Cerebellar nuclear complex (tissue), 1 donor: ENCODE measurements at places on chromosomes 12 and 14.

DNA sequence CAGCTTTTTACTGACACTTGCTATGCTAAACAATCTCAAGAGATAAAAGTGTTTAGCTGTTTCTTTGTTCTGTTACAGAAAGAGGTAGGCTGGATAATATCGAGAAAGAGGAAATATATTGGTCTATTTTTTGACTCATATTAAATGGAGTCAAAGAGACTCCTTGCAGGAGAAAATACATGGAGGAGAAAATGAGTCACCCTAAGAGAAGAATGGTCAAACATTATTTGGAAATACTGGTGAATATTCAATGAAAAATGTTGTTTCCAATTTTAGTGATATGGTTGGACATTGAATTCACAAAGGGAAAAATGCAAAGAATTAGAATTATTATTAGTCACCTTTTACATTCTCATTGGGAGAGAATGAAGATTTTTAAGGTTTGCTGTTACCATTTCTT lies 3.2 kb downstream of the KCNJ8 start:
- no peak for DNase-seq

- DNase-seq = no peak
Measured at GRCh38 chr14:100350276-100350926, 27.3 kb downstream of the SLC25A47 start.

DNA sequence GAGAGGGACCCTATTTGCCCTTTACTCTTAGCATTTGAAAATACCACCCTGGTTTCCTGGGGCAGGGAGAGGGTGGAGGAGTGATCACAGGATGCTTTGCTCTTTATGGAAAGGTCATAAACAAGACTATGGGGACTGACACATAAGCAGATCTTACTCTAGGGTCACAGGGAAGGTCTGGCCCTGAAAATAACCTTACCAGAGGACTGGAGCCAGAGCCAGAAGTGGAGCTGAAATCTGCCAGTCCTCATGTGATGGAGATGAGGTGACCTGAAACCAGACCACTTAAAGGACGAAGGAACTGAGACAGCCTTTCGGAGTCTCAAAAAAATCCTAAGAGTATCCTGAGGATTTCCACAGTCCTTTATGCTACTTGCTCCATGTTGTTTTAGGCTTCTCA lies 12.4 kb downstream of the PFKM start:
- DNase-seq = no peak

DNA sequence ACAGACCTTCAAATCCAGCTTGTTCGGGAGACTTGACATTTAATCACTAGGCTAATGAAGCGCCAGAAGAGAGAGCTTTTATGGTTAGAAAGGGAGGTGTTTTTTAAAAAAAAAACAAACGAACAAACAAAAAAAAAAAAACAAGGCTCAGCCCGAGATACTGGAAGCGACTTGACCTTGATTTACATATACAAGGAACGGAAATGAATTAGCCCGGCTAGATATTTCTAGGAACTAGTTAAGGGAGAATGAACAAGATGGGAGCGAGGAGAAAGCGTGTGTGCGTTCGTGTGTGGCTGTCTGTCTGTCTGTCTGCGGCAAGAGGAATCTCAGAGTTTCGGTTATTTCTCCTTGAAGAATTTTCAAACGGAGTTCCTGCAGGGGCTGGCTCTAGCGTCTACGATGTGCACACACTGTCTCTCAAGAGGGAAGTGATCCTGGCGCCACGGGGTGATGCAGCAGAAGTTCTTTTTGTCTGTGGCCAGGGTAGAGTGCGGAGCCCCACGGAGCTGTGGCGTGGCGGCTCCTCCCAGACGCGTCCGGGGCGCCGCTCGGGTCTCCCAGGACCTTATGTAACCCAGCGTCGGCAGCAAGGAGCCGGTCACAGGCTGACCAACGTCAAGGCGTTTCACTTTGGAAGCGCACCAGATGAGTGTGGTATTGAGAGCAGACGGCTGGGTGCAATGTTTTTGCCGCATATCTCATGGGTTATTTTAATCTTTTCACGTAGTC lies 18.8 kb downstream of the SOCS2 start:
- DNase-seq = no peak

- DNase-seq = no peak
Measured at GRCh38 chr12:837548-837947, 85.2 kb downstream of the WNK1 start.

DNA sequence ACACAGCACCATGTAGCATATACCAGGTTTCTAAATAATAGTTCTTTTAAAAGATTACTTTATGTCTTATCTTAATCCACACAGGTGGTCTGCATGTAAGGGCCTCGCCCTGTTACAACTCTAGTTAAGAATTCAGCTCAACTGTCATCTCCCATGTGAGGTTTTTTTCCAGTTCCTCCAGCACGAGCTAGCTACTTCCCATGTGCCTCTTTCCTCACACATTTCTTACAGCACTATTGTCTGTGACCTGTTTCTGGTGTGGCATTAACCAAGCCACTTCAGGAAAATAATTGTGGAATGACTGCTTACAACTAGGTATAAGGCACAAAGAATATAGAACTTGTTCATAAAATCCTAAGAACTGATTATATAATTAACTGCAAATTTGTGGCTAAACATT lies 65.5 kb downstream of the SH2B3 start:
- no peak for DNase-seq

DNA sequence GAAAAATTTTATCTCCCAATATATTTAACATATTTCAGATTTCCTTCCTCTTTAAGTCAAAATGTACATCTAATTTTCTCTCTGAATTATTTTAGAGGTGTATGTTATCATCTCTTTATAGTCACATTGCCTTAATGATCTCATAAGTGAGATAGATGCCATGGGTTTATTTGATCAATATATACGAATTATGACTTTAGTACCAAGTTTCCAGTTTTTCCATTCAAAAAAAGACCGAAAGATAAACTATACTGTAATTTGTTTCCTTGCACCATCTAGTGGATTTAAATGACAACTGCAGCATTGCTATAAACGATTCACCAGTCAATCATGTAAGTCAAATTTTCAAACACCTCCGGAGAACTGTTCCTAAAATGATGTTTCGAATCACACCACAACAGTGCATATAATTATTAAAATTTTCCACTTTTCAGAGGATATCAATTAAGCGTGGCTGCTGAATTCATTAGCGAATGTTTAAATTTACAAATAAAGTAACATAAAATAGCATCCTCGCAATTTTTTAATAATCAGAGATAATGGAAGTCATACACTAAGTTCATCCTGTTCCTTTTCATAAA lies 419 bp upstream of the ATXN7L3B start:
- DNase-seq = no peak

- no peak for DNase-seq
Measured at GRCh38 chr12:2553388-2554126, 241.2 kb upstream of the FKBP4 start.

- DNase-seq = no peak
Measured at GRCh38 chr14:84087986-84088531, 1441.9 kb upstream of the FLRT2 start.

GRCh38 chr12:61860451-61860850 lies 399.8 kb upstream of the USP15 start:
- DNase-seq = no peak

- DNase-seq = no peak
Measured at GRCh38 chr12:50678650-50679365, 85.1 kb upstream of the ATF1 start.

GRCh38 chr12:101761350-101761749 lies 22.1 kb upstream of the SYCP3 start:
- no peak for DNase-seq

DNA sequence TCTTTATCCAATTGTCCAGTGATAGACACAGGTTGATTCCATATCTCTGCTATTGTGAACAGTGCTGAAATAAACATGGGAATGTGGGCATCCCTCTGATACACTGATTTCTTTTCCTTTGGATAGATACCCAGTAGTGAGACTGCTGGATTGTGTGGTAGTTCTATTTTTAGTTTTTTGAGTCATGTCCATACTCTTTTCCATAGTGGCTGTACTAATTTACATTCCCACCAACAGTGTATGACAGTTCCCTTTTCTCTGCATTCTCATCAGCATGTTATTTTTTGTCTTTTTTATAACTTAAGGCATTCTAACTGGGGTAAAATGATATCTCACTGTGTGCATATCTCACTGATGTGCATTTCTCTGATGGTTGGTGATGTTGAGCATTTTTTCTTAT lies 24.8 kb upstream of the VASH1 start:
- DNase-seq = no peak

DNA sequence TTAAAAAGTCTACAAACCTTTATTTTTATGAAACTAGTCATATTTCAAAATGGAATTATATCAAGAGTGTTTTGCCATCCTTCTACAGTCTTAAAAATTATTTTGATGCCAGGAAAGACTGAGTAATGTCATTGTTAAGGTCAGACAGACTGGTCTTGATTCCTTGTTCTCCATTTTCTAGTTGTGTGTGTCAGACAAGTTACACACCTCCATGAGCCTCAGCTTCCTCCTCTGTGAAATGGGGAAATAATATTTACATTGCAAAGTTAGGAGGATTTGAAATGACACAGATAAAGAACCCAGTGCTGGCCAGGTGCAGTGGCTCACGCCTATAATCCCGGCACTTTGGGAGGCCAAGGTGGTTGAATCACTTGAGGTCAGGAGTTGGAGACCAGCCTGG lies 47.4 kb upstream of the ELK3 start:
- no peak for DNase-seq

DNA sequence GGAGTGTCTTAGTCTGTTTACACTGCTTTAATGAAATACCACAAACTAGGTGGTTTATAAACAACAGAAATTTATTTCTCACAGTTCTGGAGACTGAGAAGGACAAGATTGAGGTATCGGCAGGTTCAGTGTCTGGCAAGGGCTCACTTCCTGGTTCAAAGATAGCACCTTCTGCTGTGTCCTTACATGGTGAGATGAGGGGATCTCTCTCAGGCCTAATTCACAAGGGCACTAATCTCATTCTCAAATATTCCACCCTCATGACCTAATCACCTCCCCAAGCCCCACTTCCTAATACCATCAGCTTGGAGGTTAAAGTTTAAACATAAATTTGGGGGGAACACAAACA lies 35.0 kb upstream of the PLEK2 start:
- no peak for DNase-seq

- DNase-seq = no peak
Measured at GRCh38 chr12:5688226-5688625, 256.3 kb downstream of the NTF3 start.

DNA sequence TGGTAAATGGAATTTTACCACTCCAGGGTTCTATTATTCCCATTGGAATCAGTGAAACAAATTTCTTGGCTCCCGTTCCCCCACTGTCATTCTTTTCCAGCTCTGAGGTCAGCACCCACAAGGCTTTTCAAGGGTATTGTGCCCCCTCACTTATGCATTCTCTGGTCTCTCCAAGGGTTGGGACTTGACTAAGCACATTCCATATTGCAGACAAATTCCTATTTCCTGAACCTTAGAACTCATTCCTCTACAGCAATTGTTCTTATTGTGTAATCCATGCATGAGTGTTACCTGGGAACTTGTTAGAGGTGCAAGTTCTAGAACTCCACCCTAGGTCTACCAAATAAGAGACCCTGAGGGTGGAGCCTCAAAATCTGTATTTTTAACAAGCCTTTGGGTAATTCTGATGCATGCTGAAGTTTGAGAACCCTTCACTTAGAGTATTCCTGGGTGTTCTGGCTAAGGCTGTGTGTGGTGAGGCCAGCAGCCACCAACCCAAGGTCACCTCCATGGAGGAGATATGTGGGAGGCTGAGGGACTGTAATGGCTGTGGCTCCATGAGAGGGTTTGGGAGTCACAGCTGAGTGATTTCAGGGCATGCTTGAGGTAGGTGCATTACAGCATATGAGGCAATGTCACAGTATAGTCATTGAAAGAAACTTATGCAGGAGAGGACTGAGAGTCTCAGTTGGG lies 150.9 kb downstream of the TTC6 start:
- no peak for DNase-seq

- DNase-seq = no peak
Measured at GRCh38 chr14:105487449-105487985, 831 bp downstream of the CRIP1 start.

GRCh38 chr12:210277-211141 lies 3.4 kb downstream of the SLC6A12 start:
- no peak for DNase-seq

GRCh38 chr12:90102957-90103652 lies 394.5 kb upstream of the ATP2B1 start:
- no peak for DNase-seq

DNA sequence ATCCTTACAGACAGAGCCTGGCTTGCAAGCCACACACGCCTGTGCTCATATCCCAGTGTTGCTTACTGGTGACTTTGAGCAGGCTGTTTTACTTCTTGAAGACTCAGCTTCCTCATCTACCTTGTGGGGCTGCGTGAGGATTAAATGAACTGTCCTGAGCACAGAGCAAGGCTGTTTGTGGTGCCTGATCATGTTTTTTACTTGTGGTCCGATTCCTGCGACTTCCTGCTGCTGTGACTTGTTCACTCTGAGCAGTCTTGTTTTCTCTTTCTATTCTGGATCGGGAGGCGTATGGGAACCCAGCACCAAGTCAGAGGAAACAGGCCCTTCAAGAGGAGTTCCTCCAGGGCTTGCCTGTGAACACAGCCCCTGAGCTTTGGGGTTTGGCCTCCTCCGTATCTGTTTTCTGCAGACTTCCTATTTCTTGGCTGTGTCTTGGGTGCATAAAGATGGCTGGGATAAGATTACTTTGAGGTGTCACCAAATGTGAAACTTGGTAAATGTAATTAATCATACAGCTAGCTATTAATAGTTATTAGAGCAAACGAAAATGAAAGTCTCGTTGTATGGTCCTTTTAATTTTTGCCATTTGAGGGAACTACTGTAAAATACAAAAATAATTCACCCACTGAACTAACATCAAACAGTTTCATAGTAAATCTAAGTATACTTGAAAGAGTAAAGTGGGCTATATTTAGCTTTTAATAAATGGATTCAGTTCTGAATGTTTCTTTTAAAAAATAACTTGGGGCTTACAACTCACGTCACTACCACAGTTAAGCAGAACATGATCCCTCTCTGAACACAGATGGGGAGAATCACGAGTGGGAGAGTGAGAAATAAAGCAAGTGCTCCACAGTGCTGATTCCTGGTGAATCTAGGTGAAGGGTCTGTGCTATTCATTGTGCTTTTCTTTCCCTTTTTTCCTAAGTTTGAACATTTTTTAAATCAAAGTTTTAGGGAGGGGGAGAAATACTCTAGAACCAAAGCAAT lies 251.5 kb downstream of the FOXN3 start:
- DNase-seq = no peak
